ENCODE measurements at places on chromosomes 4 and X.

GRCh38 chrX:19791562-19791961 lies 95.8 kb downstream of the SH3KBP1 start:
- DNase-seq: no peak

DNA sequence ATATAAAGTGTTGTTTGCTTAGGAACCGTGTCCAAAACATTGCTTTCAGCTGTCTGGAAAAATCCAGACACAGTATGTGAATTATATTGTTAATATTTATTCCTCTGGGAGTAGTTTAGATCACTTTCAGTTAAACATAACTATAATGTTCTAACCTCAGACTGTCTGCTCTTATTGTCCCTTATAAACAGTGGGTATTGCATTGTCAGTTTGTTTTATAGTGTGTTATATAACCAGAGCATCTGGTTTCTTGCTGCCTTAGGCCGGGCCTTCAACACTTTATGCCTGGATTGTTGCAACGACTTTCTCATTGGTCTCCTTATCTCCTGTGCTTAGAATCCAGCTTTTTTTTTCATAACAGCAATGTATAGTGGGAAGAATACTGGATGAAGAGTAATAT lies 26.4 kb downstream of the ATG4A start:
- no peak for DNase-seq

GRCh38 chr4:40536032-40536431 lies 93.6 kb downstream of the RBM47 start:
- no peak for DNase-seq

DNA sequence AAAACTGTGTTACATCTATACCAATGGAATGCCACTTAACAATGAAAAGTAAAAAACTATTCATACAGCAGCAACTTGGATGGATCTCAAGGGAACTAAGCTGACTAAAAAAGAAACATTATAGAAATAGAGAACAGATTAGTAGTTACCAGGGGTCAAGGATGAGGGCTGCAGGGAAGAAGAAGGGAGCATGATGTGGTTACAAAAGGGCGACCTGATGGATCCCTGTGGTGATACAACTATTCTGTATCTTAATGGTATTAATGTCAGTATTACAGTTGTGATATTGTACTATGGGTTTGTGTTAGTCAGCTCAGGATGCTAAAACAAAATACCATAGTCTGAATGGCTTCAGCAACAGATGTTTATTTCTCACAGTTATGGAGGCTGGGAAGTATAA lies 190.7 kb downstream of the ZNF674 start:
- no peak for DNase-seq

GRCh38 chr4:63430105-63430504 lies 979.1 kb downstream of the TECRL start:
- no peak for DNase-seq

DNA sequence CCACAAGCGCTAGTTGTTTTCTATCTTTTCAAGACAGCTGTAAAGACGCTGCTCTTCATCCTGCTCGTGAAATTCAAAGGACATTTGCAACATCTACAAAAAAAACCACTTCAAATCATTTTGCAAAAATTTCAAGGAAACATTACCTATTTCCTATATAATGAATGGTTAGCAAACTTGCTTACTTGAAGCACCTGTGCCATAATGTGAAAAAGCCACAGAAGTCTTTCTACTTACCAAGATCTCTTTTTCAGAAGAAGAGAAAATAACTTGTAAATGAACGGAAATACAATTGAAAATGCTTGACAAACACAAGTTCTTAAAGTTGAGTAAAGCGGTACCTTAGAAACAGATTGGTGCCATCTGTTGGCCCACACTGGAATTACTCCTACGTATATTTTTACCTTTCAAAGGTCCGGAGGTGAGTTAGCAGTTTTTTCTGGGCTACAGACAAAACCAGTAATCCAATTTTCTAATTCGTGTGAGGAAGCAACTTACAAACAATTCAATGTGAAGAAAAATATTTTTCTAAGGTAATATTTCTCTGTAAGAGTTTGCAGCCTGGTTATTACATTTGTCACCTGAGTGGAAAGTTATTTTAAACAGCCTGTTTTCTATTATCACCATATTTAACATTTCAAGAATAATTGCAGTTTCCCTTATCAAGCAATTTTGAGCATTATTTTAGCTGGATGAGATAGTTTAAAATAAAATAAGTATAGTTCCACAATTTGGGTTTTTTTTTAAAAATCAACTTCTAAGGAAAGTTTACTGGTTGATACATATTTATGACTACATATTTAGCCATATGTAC lies at the start of gene TLR6:
TSS of gene TLR6 (minus strand) at position 294 of the 814 bp plus-strand sequence. CDS start 27,344 bp downstream, outside the sequence.
- DNase-seq: peak; percentile 65
